Pancreas (tissue), 10 donors: ENCODE measurements at places on chromosomes 16 and 17. TPM values are rescaled to one million over a fixed set of nuclear protein-coding genes. Genes with fewer than 3 reads are reported as not detected.

COG7 gene
- 13.6 TPM for total RNA-seq

GRIN2A gene
- total RNA-seq: 0.49 TPM

DNA sequence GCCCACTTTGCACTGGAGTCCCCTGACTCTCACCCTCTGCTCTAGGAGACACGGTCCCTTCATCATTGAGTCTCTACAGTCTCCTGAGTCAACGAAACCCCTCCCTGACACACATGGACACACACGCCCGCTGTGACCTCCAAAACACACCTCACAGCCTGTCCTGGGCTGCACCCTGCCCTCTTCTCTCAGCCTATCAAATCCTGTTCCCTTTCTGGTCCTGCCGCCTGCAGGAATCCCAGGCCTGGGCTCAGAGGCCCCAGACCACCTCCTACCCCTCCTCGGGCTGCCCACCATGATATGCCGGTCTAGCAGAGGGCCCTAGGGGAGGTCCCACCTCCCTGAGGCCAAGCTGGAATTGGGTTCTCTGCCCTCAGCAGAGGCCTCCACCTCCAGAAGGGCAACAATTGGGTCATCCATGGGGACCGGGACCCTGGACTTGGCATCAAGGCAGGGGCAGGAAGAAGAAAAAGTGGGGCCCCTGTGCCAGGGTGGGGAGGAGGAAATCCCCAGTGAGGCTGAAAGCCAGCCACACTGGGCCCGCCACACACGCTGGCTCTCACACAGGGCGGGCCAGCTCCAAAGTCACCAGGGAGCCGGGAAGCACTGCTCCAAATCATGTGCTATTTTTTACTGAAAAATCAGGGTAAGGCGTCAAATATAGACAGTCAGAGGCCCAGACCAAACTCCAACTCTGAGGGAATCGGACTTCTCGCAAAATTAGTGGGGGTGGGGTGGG is 3.4 kb downstream of the PPP1R9B start:
- no peak overlapping the region for H3K4me3 ChIP-seq
- H3K27ac ChIP-seq: no peak overlapping the region
- H3K4me1 ChIP-seq: peaks cover 5% of the 10 kb centered on the region
- no peak for DNase-seq
- no peaks in the 10 kb centered on the region for H3K27me3 ChIP-seq

GRCh38 chr16:57643147-57643874 is 14.9 kb downstream of the ADGRG1 start:
- no peak for DNase-seq
- H3K4me3 ChIP-seq: no peak overlapping the region
- no peak overlapping the region for H3K27ac ChIP-seq
- peaks cover 4% of the 10 kb centered on the region for H3K36me3 ChIP-seq

- no peak overlapping the region for H3K4me3 ChIP-seq
- peaks cover 17% of the 10 kb centered on the region for H3K4me1 ChIP-seq
- no peak overlapping the region for H3K27ac ChIP-seq
- no peaks in the 10 kb centered on the region for H3K27me3 ChIP-seq
Observed at GRCh38 chr16:57600048-57600835, 28.2 kb upstream of the ADGRG1 start.

DNA sequence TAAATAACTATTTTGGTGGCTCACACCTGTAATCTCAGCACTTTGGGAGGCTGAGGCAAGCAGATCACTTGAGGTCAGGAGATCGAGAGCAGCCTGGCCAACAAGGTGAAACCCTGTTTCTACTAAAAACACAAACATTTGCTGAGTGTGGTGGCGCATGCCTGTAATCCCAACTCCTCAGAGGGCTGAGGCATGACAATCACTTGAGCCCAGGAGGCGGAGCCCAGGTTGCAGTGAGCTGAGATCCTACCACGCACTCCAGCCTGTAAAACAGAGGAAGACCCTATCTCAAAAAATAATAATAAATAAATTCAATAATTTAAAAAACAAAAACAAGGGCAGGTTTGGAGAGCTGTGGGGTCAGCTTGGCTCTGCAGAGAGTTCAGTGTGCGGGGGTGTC is 5.7 kb upstream of the SLC4A1 start:
- H3K4me3 ChIP-seq: no peak overlapping the region
- H3K36me3 ChIP-seq: no peaks in the 10 kb centered on the region

- peaks cover 19% of the 10 kb centered on the region for H3K4me1 ChIP-seq
- H3K27ac ChIP-seq: peak overlapping the region; percentile 99
- DNase-seq: no peak
- H3K36me3 ChIP-seq: no peaks in the 10 kb centered on the region
Observed at GRCh38 chr16:10743227-10743609, 424 bp upstream of the NUBP1 start.

- H3K4me1 ChIP-seq: peaks cover 5% of the 10 kb centered on the region
- no peak overlapping the region for H3K4me3 ChIP-seq
- no peaks in the 10 kb centered on the region for H3K36me3 ChIP-seq
- H3K27me3 ChIP-seq: no peaks in the 10 kb centered on the region
Observed at GRCh38 chr16:29307598-29308507, 98.7 kb downstream of the NPIPB11 start.

GRCh38 chr17:82823004-82823403 is 16.8 kb downstream of the ZNF750 start:
- H3K27ac ChIP-seq: no peak overlapping the region
- peaks cover 5% of the 10 kb centered on the region for H3K36me3 ChIP-seq
- DNase-seq: no peak
- no peaks in the 10 kb centered on the region for H3K27me3 ChIP-seq
- H3K4me3 ChIP-seq: no peak overlapping the region
